ENCODE measurements at places on chromosomes 6 and 20.
A peak's percentile ranks its signal among the peaks of the same experiment; 100 is the strongest.

DNA sequence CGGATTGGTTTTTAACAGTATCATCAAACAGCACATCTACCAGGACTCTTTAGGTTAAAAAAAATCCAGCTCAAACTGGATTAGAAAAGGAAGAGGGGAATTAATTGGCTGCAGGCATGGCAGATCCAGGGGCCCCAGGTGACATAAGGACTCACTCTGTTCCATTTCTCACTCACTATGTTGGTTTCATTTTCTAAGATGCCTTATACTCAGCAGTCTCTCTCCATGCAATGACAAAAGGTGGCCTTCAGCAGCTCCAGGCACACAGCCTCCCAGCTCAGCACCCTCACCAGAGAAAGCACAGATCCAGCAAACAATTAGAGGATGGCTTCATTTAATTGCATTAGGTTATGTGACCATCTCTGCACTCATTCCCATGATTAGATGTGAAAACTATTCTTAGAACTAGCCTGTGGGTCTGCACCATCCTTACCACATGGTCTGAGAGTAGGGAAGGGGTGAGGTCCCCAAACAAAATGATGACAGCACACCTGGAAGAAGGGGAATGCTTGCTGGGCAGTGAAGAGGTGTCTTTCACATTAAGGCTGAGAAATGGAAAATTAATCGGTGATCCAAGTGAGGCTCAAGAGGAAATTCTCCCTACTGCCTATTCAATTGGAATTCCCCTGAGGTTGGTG, 243.1 kb downstream of the CDH26 start:
- no peak for DNase-seq

GRCh38 chr20:38805502-38805957, at the start of gene PPP1R16B:
Gene PPP1R16B (plus strand): TSS chr20:38805697. CDS start chr20:38835926, 30,229 bp downstream.
- DNase-seq, result peak; percentile 66

DNA sequence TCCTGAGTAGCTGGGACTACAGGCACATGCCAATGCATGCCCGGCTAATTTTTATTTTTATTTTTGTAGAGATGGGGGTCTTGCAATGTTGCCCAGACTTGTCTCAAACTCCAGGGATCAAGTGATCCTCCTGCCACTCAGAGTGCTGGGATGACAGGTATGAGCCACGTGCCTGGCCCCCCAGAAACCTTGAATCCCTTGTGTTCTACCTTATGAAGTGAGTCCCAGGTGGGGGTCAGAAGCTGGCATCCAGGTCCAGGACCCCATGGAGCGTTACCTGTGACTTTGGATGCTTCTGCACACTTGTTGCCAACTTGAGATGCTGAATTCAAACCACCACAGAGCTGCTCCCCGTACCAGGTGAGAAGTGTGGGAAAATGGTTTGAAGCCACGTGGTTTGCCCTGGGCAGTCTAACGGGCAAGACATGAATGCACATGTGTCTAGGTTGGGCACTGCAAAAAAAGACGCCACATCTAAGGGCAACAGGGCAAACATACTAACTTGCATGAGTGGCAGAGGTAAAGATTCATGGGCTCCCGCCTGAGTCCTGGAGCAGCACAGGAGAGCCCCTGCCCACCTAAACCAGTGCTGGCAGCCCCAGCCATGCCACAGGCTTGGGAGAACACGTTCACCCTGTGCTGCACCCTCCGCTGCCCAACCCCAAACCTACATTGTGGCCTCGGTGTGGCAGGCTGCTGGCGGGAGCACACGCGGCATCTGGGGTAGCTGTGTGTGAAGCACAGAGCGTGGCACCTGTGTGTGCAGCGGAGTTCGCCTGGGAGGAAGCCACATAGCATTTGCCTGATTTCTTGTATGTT, 101.2 kb downstream of the JPH2 start:
- DNase-seq, result no peak

- no peak for DNase-seq
Measured at GRCh38 chr20:33843854-33844253, 32.7 kb downstream of the CHMP4B start.

GRCh38 chr6:42249279-42249678, 31.6 kb upstream of the MRPS10 start:
- no peak for DNase-seq

GRCh38 chr6:46329568-46329967, 158.8 kb upstream of the ENPP5 start:
- no peak for DNase-seq

DNA sequence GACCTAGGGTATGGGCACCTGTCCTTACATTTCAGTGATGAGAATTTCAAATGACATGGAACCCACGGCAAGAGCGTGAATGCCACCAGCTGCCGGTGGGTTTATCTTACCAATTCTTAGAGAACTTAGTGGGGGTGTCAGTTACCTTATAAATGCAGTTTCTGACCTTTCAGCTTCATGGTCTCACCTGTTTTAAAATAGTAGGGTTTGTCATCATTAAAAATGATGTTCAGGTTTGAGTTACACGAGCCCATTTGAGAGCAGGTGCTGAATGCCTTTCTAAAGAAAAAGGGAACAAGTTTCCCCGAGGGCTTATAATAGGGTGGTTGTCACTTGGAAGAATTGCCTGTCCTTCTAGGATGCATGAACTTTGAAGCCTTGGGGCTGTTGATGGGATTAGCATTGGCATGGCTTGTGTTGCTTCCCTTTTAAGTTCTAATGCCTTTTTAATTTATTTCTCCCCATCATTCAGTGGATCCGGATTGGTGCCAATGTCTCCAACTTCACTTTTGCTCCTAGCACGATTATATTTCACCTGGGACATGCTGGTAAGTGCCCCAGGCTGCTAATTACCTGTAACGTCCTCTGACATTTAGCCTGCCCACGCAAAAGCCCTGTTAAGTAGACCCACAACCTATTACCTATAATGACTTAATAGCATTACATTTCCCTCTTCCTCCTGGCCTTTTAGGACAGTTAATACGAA, 27.9 kb downstream of the GHRH start:
- peak; percentile 97 for DNase-seq

DNA sequence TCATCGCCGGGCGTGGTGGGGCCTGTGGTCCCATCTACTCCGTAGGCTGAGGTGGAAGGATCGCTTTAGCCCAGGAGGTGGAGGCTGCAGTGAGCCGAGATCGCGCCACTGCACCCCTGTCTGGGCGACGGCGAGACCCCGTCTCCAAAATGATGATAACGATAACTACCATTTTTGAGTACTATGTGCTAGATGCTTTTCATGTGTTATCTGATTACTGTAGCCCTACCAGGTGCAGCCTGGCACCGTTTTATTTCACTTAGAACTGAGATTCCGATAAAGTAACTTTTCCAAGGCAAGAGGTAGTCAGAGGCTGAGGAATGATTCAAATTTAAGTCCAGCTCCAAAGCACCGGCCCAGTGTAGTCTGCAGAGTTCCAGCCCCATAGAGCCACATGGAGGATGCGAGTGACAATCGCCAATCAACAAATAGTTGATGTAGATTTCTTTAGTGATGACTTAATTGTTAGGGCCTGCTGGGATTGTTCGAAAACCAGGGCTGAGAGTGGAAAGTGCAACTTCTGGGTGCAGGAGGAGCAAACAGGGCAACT, 727 bp downstream of the ERMARD start:
- DNase-seq, result no peak

DNA sequence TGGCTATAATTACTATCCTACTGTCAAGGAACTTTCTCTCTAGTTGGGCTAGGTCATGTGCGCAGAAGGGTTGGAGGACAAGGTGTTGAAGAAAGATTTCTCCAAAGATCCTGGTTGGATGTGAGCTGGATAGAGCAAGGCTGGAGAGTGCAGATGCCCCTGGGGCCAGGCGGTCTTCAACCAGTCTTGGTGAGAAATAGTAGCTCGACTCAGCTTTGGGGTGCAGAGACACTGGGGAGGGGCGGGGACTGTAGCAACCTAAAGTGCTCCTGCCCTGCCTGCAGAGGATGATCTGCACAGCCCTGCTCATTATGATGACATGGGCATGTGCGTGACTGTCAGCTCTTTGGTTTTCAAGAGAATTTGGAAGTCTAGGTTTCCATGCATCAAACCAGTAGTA, 35.9 kb downstream of the PHACTR3 start:
- no peak for DNase-seq

- no peak for DNase-seq
Measured at GRCh38 chr6:135257631-135258405, 76.7 kb downstream of the MYB start.

DNA sequence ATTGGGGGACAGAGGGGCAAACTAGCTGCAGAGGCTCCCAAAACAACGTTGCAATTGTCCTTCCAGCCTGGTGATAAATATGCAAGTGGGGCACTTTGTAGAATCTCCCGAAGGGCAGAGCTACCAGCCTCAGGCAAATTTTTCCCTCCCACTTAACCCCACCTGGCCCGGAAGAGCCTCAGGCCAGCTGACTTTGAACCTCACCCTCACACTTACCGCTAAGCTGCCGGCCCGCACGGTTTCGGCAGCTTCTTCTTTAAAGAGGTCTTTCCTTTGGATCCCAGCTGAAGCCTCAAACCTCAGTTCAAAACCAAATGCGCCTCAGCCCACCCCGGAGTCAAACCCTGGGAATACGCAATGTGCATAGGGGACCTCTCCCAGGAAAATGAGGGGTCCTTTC, 2.5 kb downstream of the OVOL2 start:
- no peak for DNase-seq

- DNase-seq, result no peak
Measured at GRCh38 chr6:18424201-18424600, 37.1 kb downstream of the RNF144B start.

DNA sequence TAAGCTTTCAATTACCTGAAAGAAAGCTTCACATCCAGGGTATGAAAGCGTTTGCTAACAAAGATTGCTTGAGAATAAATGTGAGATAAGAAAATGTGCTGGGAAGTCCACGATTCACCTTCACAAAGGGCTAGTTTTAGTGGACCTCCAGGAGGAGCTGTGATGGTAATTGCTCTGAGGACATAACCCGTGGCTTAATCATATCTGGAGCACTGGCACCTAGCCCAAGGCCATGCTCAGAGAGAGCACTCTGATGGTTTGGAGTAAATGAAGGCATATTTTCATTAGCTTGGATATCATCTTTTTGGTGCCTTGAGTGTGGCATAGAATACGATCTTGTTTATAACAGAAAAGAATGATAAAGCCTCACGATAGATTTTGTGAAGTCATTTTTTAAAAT, 46.9 kb upstream of the BACH2 start:
- DNase-seq, result no peak

- DNase-seq, result peak; percentile 33
Measured at GRCh38 chr6:31737991-31738979, 1.5 kb upstream of the MSH5 start.
